ENCODE measurements at places on chromosomes 16 and 17. TPM values are rescaled to one million over a fixed set of nuclear protein-coding genes. Genes with fewer than 3 reads are reported as not detected.
A peak's percentile ranks its signal among the peaks of the same experiment; 100 is the strongest.

Gene IL34
- total RNA-seq: 3.2 TPM

Gene KIF18B
- 3.9 TPM for total RNA-seq

DNA sequence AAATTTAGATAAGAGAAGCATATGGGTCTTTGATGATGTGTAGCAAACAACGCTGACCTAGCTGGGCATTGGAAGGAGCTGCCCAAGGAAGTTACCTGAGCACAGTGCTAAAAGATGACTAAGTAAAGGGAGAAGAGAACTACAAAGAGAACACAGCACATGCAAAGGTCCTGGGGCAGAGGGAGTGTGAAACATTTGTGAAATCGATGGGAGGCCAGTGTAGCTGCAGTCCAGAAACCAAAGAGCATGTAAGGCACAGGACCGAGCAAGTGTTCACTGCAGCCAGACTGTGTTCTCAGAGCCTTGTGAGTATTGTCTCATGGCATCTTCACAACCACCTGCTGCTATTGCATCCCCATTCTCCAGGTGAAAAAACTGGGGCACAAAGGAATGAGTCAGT lies 44.9 kb downstream of the ARHGAP27 start:
- no peak for DNase-seq

DNA sequence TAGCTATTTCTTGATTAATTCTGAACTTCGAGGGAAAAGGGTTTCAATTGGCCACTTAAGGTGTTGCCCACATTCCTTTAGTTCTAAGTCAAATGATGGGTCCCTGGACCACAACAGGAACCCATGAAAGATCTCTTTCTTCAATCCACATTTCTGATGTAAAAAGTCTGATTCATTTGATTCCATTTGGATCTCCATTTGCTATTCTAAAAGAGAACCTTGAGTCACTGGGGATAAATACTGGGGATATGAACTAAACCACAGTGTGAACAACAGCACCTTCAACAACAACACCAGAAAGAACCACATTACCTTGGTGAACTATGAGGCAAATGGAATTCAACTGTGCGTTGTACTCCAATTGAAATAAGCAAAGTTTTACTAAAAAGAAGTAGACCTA lies 108.9 kb upstream of the IRX5 start:
- no peak for DNase-seq

GRCh38 chr17:43579566-43580140 lies 33.5 kb upstream of the ETV4 start:
- no peak for DNase-seq

- no peak for DNase-seq
Measured at GRCh38 chr17:67035131-67036083, 8.9 kb upstream of the CACNG1 start.

GRCh38 chr17:74987418-74987908 lies at the start of gene CDR2L:
Gene CDR2L (plus strand): TSS chr17:74987632. CDS start chr17:74988044, 412 bp downstream.
- peak; percentile 99 for DNase-seq

DNA sequence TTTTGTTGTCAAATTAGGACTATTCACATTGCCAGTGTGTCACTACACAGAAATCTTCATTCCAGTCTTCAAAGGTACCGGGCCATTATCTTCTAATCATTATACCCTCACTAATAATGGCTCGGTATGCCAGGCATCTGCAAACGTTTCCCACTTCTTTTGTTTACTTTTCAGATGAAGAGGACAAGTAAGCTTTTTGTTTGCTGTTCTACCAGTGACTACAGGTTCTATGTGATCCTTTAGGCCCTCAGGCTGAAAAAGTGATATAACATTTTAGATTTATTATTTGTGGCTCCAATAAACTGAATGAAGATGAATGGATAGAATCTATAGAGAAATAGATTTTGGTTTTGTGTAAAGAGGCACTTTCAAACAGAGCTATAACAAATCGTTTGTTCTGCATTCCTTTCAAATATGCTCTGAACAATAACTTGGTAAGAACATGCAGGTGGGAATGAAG lies 403 bp upstream of the KRTAP3-1 start:
- DNase-seq: no peak

GRCh38 chr17:28480799-28481571 lies 7.5 kb downstream of the SLC13A2 start:
- peak; percentile 50 for DNase-seq

DNA sequence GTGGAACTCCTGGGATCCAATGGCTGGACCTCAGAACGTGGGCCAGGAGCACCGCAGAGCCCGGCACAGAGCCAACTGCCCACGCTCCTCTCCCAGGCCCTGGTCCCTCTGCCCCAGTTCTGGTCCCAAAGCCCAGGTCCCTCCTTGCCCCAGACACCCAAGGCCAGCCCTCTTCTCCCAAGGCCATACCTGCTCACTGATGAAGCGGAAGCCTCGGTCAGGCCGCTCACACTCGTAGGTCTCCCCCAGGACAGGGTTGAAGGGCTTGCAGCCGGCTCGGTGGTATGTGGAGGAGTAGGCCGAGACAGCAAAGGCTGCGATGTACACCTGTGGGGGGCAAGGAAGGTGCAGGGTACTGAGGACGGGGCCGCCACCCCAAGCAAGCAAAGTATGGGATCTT lies 8.5 kb downstream of the OSBPL7 start:
- no peak for DNase-seq
